ENCODE measurements at places on chromosomes 3 and 15.

DNA sequence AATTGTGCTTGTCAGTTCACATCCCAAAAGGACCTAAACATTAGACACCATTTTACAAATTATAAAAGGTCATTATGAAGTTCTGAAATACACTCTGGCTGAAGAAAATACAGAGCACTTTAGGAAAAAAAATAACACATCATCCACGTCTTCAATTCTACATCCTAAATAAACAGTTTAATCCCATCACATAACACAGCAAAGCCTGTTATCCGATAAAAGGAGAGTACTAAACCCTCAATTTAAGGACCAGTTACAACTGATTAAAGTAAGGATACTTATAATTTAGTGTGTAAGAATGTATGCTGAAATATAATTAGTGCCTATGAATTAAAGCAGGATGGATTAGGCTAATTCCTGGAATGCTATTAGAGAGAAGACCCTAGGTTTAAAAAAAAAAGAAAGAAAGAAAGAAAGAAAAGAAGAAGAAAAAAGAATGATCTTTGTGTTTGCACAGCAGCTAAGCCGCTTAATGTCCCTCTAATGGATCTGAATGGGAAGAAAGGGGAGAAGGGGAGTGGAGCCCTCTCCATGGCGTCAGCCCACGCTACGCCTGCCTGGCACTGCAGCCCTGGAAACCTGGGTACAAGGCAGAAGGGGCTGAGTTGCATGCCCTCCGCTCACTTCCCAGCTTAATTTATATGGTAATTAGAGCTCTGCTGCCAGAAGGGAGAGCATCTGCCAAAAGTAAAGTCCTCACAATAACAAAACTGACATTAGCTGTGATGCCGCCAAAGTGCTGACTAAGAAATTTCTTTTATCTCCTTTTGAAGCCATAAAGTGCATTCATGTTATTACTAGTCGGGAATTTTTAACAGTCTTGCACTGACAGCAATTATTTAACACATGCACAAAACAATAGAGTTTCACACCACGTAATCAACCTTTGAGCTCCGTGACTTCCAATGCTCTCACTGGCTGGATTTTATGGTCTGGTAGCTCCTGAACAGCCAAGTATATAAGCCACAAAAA is 90.0 kb downstream of the FSIP1 start:
- DNase-seq, result no peak

DNA sequence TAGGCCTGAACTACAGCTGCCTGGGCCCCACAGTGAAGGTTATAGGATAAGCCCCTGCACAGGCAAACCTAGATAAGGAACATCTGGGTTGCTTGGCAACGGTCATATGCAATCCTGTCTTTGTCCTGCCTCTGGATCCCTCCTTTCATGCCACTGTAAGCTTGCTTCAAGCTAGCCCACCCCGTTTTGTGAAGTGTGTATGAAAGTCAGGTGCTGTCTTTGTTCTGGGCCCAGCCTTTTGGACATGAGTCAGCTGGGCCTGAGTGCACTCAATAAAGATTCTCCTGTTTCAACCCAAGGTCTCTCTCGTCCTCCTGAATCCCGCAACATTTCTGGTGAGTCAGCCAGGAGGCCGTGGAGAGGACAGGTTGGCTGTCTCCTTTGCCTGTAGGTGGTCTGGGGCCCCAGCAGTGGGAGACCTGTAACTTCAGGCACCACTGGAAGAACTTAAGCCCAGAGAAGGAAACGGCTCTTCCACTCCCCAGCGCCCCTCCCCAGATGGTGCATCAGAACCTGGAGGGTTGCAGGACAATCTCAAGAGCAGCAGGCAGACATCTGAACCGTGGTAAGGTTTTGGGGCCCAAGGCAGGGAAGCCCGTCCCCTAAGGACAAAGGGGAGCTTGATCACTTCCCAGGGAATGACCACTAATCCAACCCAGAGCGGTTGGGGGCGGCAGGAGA is 8.3 kb upstream of the SLC9C1 start:
- DNase-seq, result no peak

GRCh38 chr3:168071591-168072322 is 24.0 kb downstream of the GOLIM4 start:
- no peak for DNase-seq

DNA sequence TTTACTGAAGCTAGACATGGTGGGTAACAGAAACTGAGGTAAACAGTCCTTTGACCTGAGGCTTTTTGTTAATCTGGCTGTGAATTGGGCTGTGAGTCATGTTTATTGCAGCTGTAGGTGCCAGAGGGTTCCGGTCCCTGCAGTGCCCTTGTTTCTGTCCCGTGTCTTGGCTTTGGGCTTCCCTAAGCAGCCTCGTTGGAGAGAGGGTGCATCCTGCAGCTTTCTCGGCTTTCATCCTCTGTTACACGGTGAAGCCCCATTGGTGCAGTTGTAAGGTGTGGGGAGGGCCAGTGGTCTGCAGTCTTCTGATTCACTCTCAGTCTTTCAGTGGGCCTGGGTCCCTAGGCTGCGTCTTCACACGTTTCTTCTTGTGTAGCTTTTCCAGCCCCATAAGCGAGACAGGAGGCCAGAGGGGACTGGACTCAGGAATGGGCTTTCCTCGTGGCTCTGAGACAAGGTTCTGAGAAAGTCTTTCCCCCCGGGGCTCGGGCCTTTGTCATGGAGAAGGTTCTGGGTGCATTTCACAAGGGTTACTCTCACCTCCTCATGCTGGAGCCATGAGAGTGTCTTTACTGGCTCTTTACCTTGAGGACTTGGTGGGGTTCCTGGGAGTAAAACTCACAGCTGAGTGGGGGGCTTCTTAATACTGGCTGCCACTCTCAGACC is 33.1 kb downstream of the ASB7 start:
- no peak for DNase-seq
